ENCODE measurements at places on chromosomes 6 and 20. TPM values are rescaled to one million over a fixed set of nuclear protein-coding genes. Genes with fewer than 3 reads are reported as not detected.

Gene EPHA7
- 9.4 TPM for total RNA-seq

- no peak for DNase-seq
These were observed 521 bp downstream of the CDK5RAP1 start for GRCh38 chr20:33400812-33401183.

DNA sequence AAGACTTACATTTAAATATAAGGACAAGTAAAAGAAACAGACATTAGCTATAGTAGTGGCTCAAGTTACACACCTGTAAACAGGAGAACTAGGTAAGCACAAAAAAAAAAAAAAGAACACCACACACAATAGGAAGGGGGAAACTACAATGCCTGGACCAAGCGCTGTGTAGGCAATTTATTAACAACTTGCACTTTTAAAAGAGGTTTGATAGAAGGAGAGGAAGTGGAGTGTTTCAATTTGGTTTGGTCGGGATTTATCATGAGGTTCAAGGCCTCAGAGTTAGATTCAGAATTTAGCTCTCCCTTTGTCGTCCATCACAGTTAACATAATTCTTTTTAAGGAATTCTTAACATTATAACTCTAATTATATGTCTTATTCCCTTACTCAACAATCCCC is 1.1 kb upstream of the USP49 start:
- DNase-seq, result no peak

Gene SLPI
- total RNA-seq, result not detected

DNA sequence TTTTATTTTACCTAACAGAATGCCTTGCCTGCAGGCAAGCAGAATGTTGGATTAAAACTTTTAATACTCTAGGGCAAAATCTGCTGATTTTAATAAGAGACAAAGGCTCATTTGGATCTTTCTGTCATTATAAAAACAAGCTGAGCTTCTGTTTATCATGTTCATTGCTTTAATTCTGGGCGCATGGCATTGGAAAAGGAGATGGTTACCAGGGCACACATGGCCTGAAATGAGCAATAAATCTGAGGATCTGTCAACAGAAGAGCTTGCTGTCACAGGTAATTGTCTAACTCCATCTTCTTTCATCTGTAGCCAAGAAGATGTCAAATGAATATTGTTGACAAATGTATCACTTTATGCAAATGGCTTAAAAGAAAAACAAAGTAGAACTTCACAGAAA is 439.6 kb downstream of the DOK5 start:
- DNase-seq, result no peak

DNA sequence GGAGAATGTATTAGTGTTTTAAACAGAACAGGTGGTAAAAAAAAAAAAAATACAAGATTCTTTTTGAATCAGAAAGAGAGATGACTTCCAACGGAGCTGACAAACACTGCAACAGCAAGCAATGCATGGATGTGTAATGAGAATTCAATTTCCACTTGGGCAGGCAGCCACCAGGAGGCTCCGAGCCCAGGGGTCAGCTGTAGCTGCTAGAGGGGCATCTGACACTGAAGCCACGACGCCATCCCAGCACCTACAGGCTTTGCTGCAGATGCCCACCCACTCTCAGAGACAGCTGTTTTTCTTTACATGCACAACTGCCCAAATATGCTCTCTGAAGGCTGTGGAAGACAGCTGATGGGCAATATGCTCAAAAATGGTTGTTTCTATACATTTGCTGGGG is 75.4 kb downstream of the ELOVL5 start:
- no peak for DNase-seq

Gene MUCL3
- total RNA-seq, result 0.20 TPM

- DNase-seq, result peak; percentile 71
These were observed 161.1 kb downstream of the FARS2 start for GRCh38 chr6:5422321-5422915.

Gene SLC22A2
- total RNA-seq, result 0.86 TPM

GRCh38 chr6:2385471-2385983 is 140.1 kb upstream of the GMDS start:
- DNase-seq, result no peak

Gene SLC25A27
- total RNA-seq, result 5.1 TPM

GRCh38 chr6:26130581-26131249 is 43.5 kb downstream of the HFE start:
- DNase-seq, result no peak

Gene TP53TG5
- total RNA-seq, result not detected

DNA sequence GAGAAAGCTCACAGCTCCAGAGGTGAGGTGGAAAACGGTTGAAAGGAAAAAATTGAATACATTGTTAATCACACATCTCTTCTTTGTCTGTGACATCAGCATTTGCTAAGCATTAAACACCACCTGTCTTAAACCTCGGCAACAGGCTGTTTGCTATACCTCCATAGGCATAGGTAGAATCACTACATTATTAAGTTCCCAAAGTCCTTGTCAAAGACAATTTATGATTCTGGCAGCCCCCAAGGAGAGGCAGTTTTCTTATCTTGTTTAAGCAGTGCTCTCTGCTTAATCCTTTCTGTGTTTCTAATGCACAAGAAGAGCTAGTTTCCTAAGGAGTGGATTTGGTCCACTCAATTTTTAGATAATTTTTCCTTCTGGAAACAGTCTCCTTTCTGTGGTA is 249.7 kb downstream of the NKAIN2 start:
- no peak for DNase-seq

Gene PARD6B
- total RNA-seq, result 27.4 TPM

Gene BEND3
- total RNA-seq, result 72.1 TPM

DNA sequence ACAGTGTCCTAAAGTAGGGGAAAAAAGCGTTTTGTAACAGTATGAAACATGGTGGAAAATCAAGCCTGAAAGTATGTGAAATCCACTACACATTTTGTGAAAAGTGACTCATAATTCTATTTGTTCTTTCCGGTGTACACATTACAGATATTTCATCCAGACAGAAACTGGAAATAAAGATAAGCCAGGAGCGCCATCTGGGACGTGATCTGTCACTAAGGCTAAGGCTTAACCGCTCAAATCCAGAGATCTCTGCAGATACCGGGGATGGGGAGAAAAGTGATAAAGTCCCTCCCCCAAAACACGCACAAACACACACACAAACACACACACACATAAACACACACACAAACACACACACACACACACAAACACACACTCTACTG is 26.6 kb upstream of the SRSF6 start:
- DNase-seq, result no peak

GRCh38 chr6:87714093-87714842 is 12.2 kb upstream of the AKIRIN2 start:
- DNase-seq, result no peak

- DNase-seq, result no peak
These were observed 326.3 kb downstream of the UBE3D start for GRCh38 chr6:82739303-82739702.

- no peak for DNase-seq
These were observed 61.2 kb upstream of the RNF217 start for GRCh38 chr6:124901084-124901483.

Gene COL12A1
- total RNA-seq, result 1.4 TPM

Gene JPH2
- total RNA-seq, result 0.31 TPM

- DNase-seq, result no peak
These were observed 103.7 kb downstream of the FYN start for GRCh38 chr6:111769365-111770152.

DNA sequence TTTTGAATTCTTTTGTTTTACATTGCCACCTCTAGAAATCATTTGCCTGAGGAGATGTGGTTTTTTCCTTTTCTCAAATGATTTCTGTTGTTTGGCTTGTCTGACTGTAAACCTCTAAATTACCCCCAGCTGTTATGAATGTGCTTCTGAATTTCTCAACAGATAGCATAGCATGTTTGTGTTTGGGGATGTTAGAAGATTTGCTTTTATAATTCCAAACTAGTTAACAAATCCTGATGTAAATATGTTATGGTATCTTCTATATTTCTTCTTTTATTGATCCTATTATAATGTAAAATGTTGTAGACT is 31.6 kb upstream of the EZR start:
- no peak for DNase-seq

DNA sequence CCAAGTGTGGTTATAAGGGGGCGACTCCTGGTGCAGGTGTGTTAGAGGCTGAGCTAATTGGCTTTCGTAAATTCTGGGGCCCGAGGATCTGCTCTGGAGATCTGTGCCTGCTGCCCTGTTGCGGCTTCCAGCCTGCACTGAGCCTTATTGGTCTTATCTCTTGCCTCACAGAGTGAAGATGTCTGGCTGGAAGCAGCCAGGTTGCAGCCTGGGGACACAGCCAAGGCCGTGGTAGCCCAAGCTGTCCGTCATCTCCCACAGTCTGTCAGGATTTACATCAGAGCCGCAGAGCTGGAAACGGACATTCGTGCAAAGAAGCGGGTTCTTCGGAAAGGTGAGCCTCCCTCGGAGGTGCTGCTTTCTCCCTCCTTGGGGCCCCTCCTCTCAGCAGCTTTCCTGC is 20.0 kb downstream of the PRPF6 start:
- DNase-seq, result no peak

DNA sequence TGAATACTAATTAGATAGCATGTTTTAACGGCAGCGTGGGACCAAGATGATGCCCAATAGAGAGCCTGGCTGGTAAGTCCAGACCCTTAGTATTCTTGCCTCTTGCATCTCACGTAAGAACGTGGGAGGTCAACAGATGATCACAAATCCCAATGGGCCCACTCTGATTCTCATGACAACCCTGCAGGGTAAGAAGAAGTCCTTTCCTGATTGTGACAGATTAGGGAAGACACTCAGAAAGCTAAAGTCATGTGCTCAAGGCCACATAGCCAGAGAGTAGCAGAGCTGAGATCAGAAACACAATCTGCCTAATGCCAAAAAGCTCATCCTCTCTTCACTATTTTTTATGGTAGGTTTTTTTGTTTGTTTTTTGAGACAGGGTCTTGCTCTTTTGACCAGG is 103.8 kb downstream of the RALGAPA2 start:
- no peak for DNase-seq

- peak; percentile 46 for DNase-seq
These were observed 1.1 kb upstream of the RPS12 start for GRCh38 chr6:132813173-132813856.

Gene APCDD1L
- total RNA-seq, result 1.1 TPM

Gene DEFB125
- not detected for total RNA-seq

- DNase-seq, result no peak
These were observed 146.9 kb upstream of the SGK1 start for GRCh38 chr6:134464690-134465411.

Gene CPNE5
- 0.52 TPM for total RNA-seq

Gene MLN
- not detected for total RNA-seq

DNA sequence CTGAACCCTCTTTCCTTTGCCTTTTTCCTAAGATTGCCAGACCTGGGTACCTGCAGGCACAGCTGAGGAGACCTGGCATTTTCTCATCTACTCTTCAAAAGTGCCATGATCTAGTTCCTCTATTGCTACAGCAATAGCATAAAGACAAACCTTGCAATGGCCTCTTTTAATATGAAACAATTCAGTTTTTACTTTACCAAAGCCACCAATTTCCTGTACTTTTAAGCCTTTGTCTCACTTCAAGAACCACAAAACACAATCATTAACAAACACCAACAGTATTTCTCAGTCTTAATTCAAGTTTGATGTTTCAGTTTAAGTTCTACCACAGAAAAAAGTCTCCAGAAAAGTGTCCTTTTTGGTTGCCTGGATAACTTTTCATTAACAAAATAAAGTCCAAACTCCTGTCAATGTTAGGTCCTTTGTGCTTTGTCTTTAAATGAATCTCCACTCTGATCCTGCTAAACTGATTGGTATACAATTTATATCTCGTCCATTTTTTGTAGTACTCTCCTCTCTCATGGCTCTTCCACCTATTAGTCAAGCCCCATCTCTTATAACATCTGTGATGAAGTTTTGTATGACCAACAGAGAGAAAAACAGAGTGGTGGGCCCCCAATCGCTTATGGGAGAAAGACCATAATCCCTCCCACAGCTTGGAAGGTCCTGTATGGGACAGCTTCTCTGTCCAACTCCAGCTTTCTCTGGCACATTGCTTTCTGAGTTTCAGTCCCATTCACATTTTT is 50.5 kb upstream of the THEMIS start:
- no peak for DNase-seq

Gene OXT
- 0.64 TPM for total RNA-seq

DNA sequence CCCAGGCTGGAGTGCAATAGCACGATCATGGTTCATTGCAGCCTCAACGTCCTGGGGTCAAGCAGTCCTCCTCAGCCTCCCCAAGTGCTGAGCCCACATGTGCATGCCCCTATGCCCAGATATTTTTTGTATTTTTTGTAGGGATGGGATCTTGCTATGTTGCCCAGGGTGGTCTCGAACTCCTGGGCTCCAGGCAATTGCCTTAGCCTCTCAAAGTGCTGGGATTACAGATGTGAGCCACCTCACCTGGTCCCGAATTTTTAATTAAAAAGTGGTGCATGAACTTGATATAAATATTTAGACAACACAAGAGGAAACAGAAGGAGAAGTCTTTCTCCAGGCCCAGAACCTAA is 7.1 kb upstream of the RNF114 start:
- no peak for DNase-seq

Measured in H9 (cell line).